ENCODE measurements at places on chromosomes 13 and 19. TPM values are rescaled to one million over a fixed set of nuclear protein-coding genes. Genes with fewer than 3 reads are reported as not detected.

The C19orf33 gene
- not detected for polyA plus RNA-seq

The CEACAM8 gene
- polyA plus RNA-seq, result not detected

The DENND1C gene
- polyA plus RNA-seq, result not detected

The NCCRP1 gene
- polyA plus RNA-seq, result not detected

The SOX1 gene
- polyA plus RNA-seq, result 18.5 TPM

The KCNRG gene
- 6.7 TPM for polyA plus RNA-seq

The ZNF836 gene
- 13.2 TPM for polyA plus RNA-seq

The PROZ gene
- polyA plus RNA-seq, result not detected

The APC2 gene
- polyA plus RNA-seq, result 79.7 TPM

The LILRB4 gene
- polyA plus RNA-seq, result not detected

The ZNF135 gene
- 13.7 TPM for polyA plus RNA-seq

The NKPD1 gene
- 2.8 TPM for polyA plus RNA-seq

The LPAR6 gene
- polyA plus RNA-seq, result not detected

The TCF3 gene
- 31.7 TPM for polyA plus RNA-seq

The CA11 gene
- 108 TPM for polyA plus RNA-seq

The CCNA1 gene
- 13.8 TPM for polyA plus RNA-seq

The DDX39A gene
- polyA plus RNA-seq, result 76.4 TPM

The COL4A2 gene
- 38.7 TPM for polyA plus RNA-seq

The INSL3 gene
- not detected for polyA plus RNA-seq

The BIVM gene
- polyA plus RNA-seq, result 57.7 TPM

The TINCR gene
- polyA plus RNA-seq, result 0.50 TPM

The CALR3 gene
- not detected for polyA plus RNA-seq

The ZNF837 gene
- polyA plus RNA-seq, result 4.5 TPM

The TUBA3C gene
- polyA plus RNA-seq, result not detected

The TMEM238 gene
- not detected for polyA plus RNA-seq

The S1PR4 gene
- polyA plus RNA-seq, result not detected

The ELANE gene
- polyA plus RNA-seq, result not detected

The PCDH17 gene
- polyA plus RNA-seq, result 6.5 TPM

The IGFL1 gene
- not detected for polyA plus RNA-seq

The ENOX1 gene
- polyA plus RNA-seq, result 42.6 TPM

The COX7A1 gene
- not detected for polyA plus RNA-seq

The CCDC8 gene
- polyA plus RNA-seq, result 0.84 TPM

The C1QTNF9 gene
- not detected for polyA plus RNA-seq

The ASF1B gene
- polyA plus RNA-seq, result 0.34 TPM

The TMPRSS9 gene
- polyA plus RNA-seq, result not detected

The RGL3 gene
- not detected for polyA plus RNA-seq

The GPC6 gene
- polyA plus RNA-seq, result 9.0 TPM

The KIR2DL4 gene
- not detected for polyA plus RNA-seq

The COL4A1 gene
- 13.2 TPM for polyA plus RNA-seq

The CRX gene
- polyA plus RNA-seq, result not detected

The RNF225 gene
- not detected for polyA plus RNA-seq

Data from neural cell (in vitro differentiated cells).